ENCODE measurements at places on chromosomes 16 and 17.

GRCh38 chr17:63475491-63476412 is 1.1 kb upstream of the ACE start:
- DNase-seq: no peak

- no peak for DNase-seq
Observed at GRCh38 chr17:15351925-15352324, 10.5 kb upstream of the TEKT3 start.

DNA sequence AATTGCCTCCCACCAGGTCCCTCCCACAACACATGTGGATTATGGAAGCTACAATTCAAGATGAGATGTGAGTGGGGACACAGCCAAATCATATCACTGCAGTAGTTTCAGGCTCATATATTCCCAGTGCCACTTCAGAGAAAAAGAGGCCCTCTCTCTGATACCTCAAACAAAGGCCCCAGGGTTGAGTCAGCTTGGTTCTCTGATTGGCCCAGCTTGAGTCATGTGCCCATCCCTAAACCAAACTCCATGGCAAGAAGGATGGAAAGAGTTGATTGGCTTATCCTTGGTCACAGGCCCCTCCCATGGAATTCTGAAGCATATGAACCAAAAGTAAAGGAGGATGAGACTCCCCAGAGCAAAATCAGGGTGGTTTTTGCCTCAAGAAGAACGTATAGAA is 75.9 kb upstream of the IRX6 start:
- DNase-seq: no peak

GRCh38 chr17:81049372-81049911 is 14.5 kb downstream of the BAIAP2 start:
- peak; percentile 24 for DNase-seq

GRCh38 chr16:2913603-2914002 is 1.9 kb downstream of the FLYWCH1 start:
- DNase-seq: no peak

GRCh38 chr17:77753246-77753645 is 205.3 kb upstream of the TNRC6C start:
- no peak for DNase-seq

- peak; percentile 61 for DNase-seq
Observed at GRCh38 chr17:74842599-74843351, 16.9 kb downstream of the GRIN2C start.

GRCh38 chr16:3171181-3171854 is 16.7 kb upstream of the OR1F1 start:
- peak; percentile 59 for DNase-seq

- DNase-seq: no peak
Observed at GRCh38 chr17:62592341-62593099, 35.0 kb upstream of the MRC2 start.

- no peak for DNase-seq
Observed at GRCh38 chr16:82033006-82033405, 2.0 kb upstream of the HSD17B2 start.

GRCh38 chr16:27318392-27319256 is 4.8 kb downstream of the IL4R start:
- peak; percentile 58 for DNase-seq

GRCh38 chr17:38740044-38740443 is 8.1 kb downstream of the PCGF2 start:
- DNase-seq: no peak

DNA sequence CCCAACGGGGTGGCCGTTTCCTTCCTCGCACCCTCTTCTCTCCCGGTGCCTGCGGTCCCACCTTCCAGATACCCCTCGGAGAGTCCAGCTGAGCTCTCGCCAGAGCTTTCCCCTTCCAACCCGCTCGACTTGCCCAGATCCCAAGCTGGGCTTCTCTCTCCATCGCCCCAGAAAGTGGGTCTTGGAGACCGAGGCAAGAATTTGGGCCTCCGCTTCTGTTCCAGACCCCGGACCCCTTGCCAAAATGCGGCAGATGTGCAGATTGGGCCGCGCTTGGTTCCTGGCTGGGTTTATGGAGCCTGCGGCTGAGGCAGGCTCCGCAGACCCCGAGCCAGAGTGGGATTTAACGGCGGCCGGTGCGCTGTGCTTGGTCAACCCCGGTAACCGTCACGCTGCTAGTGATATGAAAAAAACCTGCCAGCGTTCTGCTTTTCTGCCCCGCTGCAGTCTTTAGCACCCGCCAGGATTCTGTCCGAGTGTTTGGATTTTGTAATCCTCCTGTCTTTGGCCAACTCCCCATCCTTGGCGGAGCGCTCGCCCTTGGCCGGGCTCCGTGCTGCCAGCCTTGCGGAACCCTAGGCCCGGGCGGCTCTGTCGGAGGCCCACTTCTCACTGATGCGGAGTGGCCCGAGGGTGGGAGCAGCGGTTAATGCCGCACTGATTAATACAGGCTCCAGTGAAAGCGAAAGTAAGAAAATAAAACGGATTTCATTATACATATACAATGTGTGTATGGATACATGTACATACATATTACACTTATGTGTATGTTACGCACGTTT is 754 bp upstream of the SLFN11 start:
- DNase-seq: peak; percentile 64

GRCh38 chr17:40699371-40699770 is 4.2 kb downstream of the KRT24 start:
- DNase-seq: no peak

GRCh38 chr16:53837426-53837825 is 133.5 kb downstream of the FTO start:
- no peak for DNase-seq

DNA sequence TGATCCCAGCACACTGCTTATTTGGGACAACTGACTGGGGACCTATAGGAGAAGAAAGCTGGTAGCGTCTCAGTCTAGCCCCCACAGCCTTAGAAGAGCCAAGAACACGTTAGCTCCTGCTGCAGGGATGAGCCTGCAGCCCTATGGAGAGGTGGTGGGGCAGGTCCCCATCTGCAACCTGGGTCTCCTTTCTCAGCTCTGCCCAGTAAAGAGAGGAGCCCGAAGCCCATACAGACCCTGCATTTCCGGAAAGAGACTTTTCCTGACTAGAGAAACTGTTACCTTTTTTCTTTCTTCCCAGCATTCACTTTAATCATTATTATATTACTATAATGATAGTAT is 788 bp downstream of the METTL22 start:
- no peak for DNase-seq

- peak; percentile 32 for DNase-seq
Observed at GRCh38 chr17:73566905-73567782, 77.1 kb downstream of the SDK2 start.

DNA sequence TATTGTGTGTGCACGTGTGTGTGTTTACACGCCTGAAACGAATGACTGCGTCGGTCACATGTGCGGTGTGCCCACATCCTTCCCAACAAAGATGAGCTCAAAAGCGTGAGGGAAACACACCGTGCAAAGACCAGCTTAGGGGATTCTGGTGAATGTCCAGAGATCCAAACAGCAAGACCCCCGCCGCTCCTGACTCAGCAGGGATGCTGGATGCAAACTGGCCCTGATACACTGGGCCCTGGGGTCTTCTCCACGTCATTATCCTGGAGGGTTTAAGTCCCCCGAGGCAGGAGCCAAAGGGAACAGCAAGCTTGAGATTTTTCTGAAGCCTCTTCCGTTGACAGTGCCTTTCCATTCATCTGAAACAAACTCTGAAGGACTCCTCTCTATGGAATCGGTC is 59.2 kb downstream of the TBC1D16 start:
- DNase-seq: no peak

GRCh38 chr16:27819881-27820610 is 243.5 kb downstream of the GSG1L start:
- no peak for DNase-seq

DNA sequence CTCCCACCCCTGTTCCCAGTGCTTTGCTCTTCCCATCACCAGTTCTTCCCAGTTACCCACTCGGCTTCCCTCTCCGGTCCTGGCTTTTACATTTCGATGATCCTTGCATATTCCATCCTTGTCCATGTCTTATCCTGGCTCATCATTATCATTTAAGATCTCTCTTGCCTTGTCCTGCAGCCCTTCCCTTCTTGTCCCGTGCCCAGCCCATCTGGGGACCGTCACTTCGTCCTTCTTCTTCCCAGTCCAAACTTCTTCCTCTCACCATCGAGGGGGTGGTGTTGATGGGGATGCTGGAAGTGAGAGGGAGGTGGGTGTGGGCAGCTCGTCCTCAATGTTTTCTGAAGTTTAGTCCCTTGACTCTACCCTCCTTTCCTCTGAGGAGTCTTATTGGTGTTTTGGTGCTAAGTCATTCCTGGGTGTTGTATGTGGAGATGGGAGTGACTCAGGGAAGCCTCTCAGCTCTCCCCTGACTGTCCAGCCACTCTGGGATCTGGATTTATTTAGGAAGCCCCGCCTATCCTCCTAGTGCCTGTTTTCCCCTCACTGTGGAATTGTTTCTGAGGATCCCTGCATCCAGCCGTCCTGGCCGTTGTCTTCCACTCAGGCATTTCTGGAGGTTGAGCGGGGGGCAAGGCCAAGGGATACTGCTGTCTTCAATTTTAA is 975 bp downstream of the SNX29 start:
- no peak for DNase-seq

- DNase-seq: peak; percentile 99
Observed at GRCh38 chr16:3282730-3283542, at the start of gene ZNF263. ZNF263 (plus strand) TSS chr16:3283491; CDS start chr16:3283819, 328 bp downstream.

DNA sequence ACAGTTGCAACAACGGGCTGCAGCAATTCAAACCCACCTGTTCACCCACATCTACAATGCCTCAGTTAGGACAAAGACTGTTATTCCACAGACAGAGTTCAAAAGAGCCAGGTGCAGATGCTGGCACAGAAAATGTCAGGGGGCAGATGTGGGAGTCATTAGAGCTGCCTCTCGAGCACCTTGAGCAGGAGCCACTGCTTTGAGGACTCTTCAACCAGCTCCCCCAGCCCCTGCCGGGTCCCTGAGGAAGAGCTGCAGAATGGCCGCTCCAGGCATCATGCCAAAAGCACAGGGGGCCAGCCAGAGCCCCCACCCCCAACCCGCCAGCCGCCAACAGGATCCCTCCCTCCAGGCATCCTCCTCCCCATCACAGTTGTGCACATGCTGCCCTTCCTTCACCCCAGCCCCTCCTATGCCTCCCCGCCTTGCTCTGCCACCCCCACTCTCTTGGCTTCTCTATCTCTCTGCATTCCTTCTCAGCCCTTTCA is 20.8 kb downstream of the C17orf67 start:
- DNase-seq: no peak

DNA sequence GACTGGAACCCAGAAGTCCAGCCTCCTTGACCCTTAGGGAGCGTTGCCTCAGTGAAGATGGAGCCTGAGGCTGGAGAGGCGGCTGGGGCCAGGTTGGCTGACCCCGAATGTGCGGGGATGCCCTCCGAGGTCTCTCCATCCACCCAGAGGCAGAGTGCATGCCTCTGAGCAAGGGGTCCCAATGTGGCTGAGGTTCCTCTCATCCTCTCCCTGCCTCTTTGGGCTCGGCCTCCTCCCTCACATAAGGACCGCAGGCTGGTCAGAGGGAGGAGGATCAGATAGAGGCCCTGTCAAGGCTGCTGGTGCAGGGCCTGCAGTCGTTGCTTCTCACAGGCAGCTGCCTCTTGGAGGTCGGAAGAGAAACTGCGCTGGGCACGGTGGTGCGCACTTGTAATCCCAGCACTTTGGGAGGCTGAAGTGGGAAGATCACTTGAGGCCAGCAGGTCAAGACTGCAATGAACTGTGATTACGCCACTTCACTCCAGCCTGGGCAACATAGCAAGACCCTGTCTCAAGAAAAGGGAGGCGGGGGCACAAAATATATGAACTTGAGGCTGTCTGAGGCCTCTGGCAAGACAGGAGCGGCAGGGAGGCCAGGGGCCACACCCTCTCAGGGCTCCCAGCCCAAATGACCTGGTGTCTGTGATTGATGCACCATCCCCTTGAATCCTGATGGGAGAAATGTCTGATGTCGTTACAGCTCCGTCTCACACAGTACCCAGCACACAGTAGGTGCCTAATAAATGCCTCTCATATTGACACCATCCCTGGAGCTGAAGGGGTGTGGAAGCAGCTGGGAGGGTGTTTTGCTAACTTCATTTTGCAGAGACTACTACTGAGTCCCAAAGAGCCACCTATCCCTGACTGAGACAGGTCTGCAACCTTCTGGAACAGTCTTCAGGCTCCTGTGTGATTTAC is 220.1 kb upstream of the GSE1 start:
- no peak for DNase-seq

GRCh38 chr16:22356930-22357634 is 17.3 kb downstream of the CDR2 start:
- DNase-seq: no peak

- no peak for DNase-seq
Observed at GRCh38 chr16:59887856-59888255, 1153.7 kb upstream of the GOT2 start.

GRCh38 chr17:43808076-43808475 is 24.9 kb downstream of the MPP3 start:
- DNase-seq: no peak

DNA sequence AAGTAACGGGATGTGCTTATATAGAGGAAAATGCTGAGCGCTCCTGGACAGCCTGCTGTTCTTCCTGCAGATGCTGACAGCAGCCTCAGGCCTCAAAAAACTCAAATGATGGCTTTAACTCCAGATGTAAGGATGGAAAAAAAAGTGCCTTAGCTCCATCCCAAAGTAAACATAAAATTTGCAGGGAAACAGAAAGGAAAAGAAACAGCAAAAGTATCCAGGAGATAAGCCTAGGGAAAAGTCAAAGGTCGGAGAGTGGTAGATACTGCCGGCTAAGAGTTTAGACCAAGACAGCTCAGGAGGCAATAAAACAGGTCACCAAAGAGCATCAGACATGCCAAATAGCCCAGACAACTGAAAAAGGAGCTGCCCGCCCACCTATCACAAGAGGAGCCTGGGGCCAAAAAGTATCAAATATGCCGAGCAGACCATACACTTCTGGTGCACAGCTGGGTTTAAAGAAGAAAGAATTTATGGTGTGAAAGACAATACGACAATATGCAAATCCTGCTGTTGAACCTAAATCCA is 6.9 kb downstream of the KRT31 start:
- no peak for DNase-seq

GRCh38 chr16:17463335-17463734 is 7.4 kb downstream of the XYLT1 start:
- DNase-seq: no peak

DNA sequence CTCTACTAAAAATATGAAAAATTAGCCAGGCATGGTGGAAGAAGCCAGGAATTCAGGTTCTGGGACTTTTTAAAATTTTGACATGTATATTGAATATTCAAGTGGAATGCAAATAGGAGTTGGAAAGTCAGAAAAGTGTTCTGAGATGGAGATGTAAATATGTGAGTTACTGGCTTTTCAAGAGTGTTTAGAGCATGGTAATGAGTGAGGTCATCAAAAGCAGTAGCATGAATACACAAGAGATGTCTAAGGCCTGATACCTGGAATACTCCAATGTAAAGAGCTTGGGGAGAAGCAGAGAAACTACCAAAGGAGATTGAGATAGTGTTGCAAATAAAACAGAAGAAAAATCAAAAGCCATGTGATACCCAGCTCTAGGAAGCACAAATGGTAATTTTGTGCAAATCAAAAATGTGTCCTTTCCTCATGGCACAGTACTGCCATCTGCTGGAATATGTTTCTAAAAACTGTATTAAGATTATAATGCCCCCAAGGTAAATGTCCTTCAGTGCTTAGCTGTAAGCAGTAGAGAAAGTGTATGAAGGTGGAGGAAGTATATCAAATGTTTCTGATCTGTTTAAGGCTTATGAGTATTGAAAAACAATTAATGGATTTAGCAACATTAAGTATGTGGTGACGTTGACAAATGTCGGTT is 908.4 kb downstream of the KCNJ18 start:
- DNase-seq: peak; percentile 58
